ENCODE measurements at places on chromosomes 5 and 9.

GRCh38 chr9:109452761-109453160 is 45.3 kb downstream of the PTPN3 start:
- no peak for DNase-seq

DNA sequence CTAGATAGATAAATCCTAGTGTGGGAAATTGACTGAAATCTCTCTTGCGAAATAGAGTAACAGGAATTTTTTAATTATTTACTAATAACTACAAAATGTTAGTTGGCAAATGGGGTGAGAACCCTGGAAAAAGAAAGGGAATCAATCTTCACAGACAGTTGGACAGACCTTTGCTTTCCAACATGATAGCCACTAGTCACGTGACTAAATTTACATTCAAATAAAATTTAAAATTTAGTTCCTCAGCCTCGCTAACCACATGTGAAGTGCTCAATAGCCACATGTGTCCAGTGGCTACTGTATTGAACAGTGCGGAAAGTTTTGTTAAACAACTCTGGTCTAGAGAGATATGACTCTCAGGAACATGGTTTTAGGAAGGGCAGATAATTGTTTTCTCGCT is 289.9 kb upstream of the RASA1 start:
- DNase-seq = no peak

- no peak for DNase-seq
Observed at GRCh38 chr9:117073539-117074341, 341.1 kb downstream of the ASTN2 start.

DNA sequence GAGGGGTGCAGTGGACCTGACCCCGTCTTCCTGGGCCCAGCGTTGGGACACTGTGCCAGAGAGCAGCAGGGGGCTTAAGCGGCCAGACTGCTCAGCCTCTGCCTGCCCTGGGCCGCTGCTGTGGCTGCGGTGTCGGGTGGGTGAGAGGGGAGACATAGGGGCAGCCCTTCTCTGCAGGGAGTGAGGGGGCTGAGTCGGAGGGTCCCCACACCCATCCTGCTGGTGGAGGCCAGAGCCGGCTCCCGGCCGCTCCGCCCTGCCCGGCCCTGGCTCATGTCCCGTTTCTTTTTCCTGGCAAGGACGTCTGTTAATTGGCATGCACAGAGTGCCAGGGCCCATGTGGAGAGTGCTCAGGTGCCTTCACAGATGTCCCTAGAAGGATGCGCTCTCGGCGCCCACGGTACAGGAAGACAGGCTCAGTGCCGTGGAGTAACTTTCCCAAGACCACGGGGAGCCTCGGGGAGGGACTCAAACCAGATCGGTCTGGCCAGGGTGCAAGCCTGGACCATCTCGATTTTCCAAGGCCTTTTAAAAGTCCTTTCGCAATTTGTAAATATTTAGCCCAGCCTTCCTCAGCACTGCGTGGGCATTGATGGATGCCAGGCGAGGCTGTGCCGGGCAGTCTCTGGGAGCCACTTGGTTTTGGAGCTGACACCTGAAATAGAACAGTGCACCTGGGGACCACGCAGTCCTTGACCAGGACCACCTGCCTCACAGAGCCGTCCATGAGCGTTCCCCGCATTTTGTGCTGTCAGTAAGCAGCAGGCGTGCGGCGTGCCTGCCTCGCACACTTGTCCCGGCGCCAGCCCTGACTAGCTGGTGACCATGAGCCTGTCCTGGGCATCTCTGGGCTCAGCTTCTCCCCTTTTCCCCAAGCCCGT is 60.9 kb downstream of the RXRA start:
- no peak for DNase-seq

GRCh38 chr9:86893811-86894490 is 53.4 kb downstream of the GAS1 start:
- no peak for DNase-seq
